ENCODE measurements at places on chromosomes 6 and 20.

- no peak for DNase-seq
Observed at GRCh38 chr6:68087399-68088133, 547.5 kb upstream of the ADGRB3 start.

DNA sequence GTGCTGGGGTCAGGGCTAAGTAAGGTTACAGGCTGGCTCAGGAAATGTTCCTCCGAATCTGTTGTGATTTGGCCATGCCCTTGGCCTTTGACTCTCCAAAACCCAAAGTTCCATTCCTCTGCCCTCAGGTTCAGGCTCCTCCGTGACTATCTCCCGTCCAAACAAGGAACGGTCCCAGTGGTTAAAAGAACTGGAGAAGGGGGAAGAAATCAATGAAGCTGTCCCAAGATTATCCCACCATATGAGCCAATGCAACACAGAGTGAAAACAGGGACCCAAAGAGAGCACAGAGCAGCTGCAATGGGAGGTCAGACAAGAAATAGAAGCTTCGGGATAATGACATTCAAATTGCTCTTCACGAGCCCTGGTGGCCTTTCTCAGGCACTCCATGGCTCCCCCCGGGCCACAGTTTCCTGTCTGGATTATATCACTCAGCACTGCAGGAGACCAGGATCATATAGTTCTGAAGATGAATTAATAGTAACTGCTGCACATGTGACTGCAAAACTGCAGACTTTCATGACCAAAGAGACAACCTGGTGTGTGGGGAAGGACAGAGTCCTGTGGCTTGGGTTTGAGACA lies 211.3 kb downstream of the ZNF217 start:
- no peak for DNase-seq

GRCh38 chr6:91330896-91331295 lies 744.0 kb upstream of the MAP3K7 start:
- DNase-seq = no peak

- DNase-seq = no peak
Observed at GRCh38 chr6:1911474-1911873, 301.8 kb downstream of the FOXC1 start.

- DNase-seq = no peak
Observed at GRCh38 chr6:146292506-146292905, 251.1 kb upstream of the RAB32 start.

DNA sequence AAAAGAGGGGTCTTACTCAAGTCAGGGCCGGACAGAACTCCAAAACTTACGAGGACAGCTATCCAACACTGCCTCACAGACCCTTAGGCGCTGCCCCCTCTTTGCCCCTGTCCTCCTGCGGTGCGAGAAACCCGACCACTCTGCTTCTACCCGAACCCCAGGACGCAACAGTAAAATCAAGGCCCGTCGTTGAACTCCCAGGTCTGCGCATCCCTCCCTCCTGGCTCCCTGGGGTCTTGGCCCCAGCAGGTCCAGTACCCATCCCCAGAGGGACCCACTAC lies 6.4 kb downstream of the OLIG3 start:
- DNase-seq = no peak

- no peak for DNase-seq
Observed at GRCh38 chr6:109867970-109868358, 110.1 kb upstream of the GPR6 start.

DNA sequence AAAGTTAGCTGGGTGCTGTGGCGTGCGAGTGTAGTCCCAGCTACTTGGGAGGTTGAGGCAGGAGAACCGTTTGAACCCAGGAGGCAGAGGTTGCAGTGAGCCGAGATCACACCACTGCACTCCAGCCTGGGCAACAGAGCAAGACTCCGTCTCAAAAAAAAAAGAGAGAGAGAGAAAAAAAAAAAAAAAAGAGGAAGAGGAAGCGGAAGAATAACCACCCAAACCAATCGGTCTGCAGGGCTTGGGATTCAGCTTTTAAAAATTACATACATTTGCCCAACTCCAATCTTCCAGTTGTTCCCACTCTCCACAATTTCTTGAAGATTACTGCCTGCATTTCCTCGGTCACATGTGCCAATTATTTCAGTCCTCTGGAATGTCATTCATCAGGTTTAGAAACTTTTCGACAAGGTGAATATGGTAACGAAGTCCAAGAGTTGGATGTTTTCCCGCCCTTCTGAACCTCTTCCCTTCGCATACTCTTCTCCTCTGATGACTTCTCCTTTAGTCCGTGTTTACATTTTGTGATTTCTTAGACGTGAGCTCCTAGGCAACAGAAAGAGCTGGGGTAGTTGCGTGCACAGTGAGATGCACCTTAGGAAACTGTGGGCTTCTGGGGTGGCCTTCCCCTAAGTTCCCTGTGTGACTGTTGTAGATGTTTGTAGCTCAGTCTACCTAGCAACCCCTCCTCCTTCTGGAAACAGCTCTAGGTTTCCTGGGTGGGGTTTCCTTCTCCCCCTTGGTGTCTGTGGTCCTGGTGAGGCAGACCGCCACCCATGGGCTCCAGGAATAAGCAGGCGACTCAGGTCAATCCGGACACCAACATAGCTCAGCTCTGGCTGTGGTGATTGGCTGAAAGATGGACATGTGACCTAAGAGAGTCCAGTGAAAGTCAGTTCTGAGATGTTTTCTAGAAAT lies 63.0 kb upstream of the NCOA3 start:
- no peak for DNase-seq

GRCh38 chr20:3706774-3707507 lies 5.5 kb downstream of the SIGLEC1 start:
- DNase-seq = no peak

DNA sequence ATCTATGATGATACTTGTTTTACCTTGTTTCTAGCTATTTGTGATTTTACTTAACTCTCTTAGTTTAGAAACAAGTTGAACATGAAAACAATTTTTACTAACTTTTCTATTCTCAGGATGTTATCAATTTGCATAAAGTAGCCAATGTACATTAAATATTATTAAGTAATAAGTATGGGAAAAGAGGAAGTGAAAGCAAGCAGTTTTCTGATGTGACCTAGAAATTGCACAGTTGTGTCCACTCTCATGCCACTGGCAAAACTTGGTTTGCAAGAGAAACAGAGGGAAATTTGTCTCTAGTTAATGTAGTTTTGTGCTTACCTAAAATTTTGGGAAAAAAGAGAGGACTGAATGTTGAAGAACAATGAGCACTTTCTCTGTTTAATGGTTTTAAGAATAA lies 19.2 kb upstream of the TSPYL1 start:
- no peak for DNase-seq

DNA sequence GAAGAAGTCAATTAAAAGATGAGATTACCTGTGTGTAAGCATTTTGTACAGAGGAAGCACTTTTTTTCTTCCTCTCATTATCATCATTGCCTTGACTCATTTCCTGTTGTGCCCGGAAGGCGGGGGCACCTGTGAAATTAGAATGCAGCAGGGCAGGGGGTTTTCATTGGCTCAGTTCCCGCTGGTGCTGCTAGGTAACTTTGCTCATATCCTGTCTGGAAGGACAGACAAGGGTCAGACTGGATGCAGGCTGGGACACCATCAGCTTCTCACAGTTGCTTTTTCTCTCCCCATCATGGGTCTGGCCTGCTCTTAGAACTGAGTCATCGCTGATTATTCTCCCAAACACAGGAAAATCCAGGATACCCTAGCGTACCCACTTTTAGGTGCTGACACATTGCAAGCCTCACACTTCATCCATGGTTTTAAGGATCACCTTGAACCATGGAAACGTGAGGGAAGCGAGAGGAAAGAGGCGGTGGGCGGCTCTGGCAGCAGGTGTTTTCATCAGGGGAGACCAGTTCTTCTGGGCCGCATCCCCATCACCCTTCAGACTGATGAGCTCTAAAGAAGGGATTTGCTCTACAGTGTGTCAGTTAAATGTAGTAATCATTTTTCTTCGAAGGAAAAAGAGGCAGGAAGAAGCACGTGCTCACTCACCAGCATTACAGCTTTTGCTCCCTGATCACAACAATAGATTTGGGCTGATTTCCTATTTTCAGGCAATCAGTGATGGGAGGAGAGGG lies 195.7 kb upstream of the SASH1 start:
- no peak for DNase-seq

DNA sequence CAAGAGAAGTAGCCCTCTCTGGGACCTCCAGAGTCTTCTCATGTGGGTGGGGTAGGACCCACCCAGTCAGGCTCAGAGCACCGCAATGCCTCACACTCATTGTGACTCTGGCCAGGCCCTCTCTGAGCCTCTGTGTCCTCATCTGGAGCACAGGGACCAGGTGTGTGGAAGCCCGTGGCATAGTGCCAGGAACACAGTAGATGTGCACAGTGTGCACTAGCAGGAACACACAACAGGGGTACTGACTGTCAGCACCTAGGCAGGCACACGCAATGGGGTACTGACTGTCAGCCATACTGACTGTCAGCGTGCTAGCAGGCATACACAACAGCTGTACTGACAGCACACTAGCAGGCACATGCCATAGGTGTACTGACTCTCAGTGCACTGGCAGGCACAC lies 2.0 kb upstream of the STMN3 start:
- no peak for DNase-seq

Measured in ecto neural progenitor cell (in vitro differentiated cells).